ENCODE measurements at places on chromosomes 1 and 21. TPM values are rescaled to one million over a fixed set of nuclear protein-coding genes. Genes with fewer than 3 reads are reported as not detected.

DNA sequence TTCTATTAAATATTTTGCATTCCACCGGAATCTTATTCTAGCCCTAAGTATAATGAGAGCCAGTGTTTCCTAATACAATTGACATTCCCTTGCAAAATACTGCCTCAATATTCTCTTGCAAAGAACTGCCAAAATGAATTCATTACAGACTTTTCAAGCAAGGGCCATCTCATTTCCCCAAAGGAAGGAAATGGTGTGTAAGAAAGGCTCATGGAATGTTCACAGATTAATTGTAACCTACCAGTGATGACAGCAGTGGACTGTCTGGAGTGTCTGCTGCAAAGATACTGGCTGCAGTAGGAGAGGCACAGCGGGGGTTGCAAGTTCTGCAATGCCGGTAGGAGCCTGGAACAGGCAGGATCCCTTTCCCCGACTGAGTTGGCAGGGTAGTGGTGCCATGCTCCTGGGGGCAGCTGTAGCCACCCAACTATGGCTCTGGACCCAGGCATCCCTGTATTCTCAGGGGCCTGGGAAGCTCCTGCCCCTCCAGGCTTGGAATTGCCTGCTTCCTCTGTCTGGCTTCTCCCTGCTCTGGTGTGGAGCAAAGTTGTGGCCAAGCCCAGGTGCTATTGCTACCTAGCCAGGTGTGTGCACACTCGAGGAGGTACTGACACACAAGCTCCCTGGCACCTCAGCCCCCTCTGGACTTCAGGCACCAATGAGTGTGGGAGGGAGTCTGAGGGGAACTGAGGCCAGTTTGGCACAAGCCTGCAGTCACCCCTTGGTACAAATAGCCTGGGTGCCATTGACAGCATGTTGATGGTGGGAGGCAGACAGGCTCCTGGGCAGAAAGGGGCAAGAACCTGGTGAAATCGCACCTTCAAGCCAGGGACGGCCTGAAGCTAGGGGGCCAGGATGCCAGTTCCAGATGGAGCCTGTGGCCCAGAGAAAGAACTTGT is 1371.0 kb downstream of the KCNT2 start:
- no peak for DNase-seq

DNA sequence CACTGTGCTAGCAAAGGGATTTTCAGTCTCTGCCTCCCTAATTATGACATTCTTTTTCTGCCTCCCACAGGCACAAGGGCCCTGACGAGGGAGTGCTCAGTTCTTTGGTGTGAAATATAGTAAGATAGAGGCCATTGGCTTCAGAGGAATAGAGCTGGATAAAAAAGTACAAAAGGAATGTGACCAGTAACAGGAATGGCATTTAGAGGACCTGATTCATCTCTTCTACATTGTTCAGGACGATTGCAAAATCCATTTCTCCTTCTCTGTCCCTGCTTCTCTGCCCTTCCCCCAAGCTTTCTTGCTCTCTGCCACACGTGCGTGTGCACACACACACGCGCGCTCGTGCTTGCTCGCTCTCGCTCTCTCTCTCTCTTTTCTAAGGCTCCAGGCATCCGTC is 668.2 kb downstream of the KIF26B start:
- DNase-seq, result no peak

SIPA1L2 gene
- total RNA-seq, result 22.6 TPM

IFI16 gene
- 72.0 TPM for total RNA-seq

GRCh38 chr1:30536530-30536929 is 186.9 kb downstream of the MATN1 start:
- peak; percentile 59 for DNase-seq

GRCh38 chr1:30695439-30695841 is 27.9 kb downstream of the MATN1 start:
- DNase-seq, result peak; percentile 93

GRCh38 chr1:99969260-99969728 is 502 bp upstream of the SLC35A3 start:
- DNase-seq, result no peak

ADCY10 gene
- 0.07 TPM for total RNA-seq

DNA sequence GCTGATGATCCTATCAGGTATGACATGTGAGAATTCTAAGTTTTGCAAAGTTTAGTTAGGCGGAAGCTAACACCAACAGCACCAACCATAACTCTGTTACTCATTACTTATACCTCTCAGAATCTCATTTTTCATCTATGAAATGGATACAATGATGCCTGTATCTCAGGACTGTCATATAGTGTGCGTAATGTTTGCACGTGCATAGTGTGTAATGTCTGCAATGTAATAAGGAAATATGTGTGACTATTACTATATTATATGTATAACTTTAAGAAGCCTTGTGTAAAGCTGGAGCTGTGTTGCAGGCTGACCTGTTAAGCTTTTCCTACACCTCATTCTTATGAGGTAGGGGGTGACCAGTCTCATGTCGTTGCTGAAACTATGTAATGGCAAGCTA is 13.0 kb downstream of the ADCY10 start:
- no peak for DNase-seq

AADACL3 gene
- 6.4 TPM for total RNA-seq

GRCh38 chr1:89555550-89555949 is 30.9 kb downstream of the LRRC8B start:
- no peak for DNase-seq

- DNase-seq, result no peak
Observed at GRCh38 chr1:50610563-50610962, 187.3 kb upstream of the DMRTA2 start.

GRCh38 chr1:108830119-108831008 is 26.5 kb downstream of the AKNAD1 start:
- peak; percentile 73 for DNase-seq

AIRE gene
- total RNA-seq, result 0.21 TPM

- peak; percentile 93 for DNase-seq
Observed at GRCh38 chr1:204150702-204151551, 917 bp downstream of the ETNK2 start.

DNA sequence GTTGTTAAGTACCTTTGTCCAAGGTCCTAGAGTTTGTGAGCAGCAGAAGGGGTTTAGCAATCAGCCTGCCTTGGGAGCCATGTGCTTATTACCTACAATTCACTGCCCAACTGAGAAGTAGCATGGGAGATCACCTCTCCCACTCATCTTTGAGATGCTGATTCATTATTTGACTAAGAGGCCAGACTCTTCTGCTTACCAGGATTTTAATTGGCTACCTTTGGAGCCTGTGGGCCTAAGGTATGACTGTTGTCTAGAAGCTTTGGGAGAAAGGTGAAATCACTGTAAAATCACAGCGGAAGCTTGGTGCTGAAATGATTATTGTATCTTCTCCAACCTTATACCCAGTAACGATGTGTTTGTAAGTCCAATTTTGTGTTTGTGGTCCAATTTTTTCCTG is 213.4 kb downstream of the ST6GALNAC3 start:
- no peak for DNase-seq

DNA sequence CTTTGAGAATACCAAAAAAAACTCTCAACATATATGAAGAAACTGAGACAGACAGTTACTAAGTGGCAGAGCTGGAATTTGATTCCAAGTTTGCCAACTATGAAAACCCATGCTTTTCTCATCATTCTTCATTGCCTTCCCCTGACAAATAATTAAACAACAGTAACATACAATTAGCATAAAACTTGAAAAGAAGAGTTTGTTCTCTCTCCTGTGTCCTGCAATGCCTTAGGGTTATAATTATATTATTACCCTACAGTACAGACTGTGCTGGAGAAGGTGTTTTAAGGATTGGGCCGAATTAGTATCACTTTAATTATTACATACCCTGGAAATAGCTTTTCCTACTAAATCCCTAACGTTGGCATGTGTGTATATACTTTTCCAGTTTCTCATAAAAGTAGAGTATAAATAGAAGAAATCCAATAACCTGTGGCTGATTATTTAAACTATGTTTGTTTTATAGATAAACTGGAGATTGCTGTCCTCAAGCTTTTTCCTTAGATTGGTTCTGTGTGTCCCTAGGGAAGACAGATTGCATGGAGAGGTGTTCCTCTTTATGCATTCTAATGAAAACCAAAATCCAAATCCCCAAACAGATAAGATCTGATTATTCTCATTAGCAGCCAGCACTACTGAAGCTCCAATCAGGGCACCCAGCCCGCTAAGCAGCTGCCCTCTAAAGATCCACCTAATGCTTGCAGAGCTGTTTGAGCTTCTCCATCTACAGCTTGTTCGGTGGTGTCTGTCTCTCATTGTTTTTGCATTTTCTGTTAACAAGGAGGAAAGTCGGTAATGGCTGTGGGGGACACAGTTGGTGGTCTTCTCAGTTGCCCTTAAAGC is 156.3 kb downstream of the TM2D1 start:
- no peak for DNase-seq

GRCh38 chr1:243465081-243465480 is 209.2 kb downstream of the SDCCAG8 start:
- no peak for DNase-seq

- no peak for DNase-seq
Observed at GRCh38 chr21:46639489-46640386, 4.3 kb downstream of the PRMT2 start.

OLIG2 gene
- not detected for total RNA-seq

DNA sequence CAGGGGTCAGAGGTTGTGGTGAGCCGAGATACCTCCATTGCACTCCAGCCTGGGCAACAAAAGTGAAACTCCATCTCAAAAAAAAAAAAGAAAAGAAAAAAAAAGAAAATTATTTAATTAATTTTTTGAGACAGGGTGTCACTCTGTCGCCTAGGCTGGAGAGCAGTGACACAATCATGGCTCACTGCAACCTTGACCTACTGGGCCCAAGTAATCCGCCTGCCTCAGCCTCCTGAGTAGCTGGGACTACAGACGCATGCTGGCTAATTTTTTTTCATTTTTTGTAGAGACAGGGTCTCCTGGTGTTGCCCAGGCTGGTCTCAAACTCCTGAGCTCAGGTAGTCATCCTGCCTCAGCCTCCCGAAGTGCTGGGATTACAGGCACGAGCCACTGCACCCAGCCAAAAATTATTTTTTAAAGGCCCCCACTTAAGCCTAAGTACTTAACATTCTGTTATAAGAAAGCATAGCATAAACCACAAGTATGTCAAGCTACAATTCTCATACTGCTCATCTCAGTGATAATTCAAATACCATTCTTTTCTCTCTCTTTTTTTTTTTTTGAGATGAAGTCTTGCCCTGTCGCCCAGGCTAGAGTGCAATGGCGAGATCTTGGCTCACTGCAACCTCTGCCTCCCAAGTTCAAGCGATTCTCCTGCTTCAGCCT is 19.9 kb downstream of the NUCKS1 start:
- DNase-seq, result no peak

- DNase-seq, result peak; percentile 81
Observed at GRCh38 chr1:101238681-101239094, 1.9 kb downstream of the S1PR1 start.

DTL gene
- 0.23 TPM for total RNA-seq

SEMA4A gene
- 45.4 TPM for total RNA-seq

PLEKHN1 gene
- 38.7 TPM for total RNA-seq

GJB3 gene
- 266 TPM for total RNA-seq

- DNase-seq, result no peak
Observed at GRCh38 chr1:107213225-107213624, 72.4 kb downstream of the NTNG1 start.

- DNase-seq, result no peak
Observed at GRCh38 chr1:85363521-85363920, 87.1 kb upstream of the BCL10 start.

DNA sequence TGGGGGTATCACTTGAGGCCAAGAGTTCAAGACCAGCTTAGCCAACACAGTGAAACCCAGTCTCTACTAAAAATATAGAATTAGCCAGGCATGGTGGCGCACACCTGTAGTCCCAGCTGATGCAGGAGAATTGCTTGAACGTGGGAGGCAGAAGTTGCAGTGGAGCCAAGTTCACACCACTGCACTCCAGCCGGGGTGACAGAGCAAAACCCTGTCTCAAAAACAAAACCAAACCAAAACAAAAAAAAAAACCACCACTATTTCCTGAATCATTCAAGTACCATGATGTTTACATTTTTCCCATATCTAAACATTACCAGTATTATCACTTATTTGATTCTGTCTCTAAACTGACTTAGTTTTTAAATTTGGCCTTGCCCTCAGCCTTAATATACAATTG is 29.5 kb downstream of the TUT4 start:
- DNase-seq, result no peak

RNF186 gene
- not detected for total RNA-seq

DNA sequence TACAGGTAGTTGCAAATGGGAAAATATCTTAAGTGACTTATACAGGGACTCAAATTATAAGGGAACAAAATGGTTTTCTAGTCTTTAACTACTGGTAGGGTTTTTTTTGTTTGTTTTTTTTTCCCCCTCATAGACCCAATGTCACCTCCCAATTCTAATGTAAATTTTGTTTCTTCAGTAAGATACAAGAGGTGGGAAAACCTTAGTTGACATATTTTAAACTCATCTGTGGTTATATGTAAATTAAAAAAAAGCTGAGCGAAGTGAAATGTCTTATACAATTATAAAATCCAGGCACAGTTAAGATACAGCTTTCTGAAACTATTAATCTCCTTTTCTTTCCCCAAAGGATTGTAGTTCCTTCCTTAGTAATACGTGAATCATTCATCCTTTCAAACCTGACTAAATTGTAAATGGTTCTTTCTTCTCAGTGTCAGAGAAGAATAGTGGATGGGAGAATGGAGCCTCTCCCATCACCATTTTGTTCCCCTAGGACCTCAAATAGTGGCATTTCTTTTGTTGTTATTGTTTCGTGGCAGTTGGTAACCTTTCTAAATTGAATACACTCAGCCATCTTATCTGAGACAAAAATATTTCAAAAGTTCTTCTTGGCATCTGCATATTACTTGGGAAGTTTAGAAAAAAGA is 11.2 kb downstream of the TSEN15 start:
- DNase-seq, result no peak

DNA sequence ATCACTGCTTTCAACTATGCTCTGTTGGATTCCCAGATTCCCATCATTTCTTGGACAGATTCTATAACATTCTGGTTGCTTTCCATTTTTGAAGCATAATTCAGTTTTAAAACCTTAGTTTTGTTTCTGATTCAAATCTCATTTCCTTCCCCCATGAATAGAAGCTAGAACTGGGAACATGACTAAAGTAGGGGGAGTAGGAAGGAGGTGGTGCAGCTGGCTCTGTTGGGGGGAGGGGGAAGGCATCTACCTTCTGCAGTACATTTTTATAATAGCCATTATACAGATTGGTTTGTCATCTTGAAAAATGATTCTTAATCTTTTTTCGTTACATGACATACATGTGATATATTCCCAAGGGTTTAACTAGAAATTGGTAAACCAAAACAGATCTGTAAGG is 48.1 kb downstream of the SMG7 start:
- DNase-seq, result no peak

DNA sequence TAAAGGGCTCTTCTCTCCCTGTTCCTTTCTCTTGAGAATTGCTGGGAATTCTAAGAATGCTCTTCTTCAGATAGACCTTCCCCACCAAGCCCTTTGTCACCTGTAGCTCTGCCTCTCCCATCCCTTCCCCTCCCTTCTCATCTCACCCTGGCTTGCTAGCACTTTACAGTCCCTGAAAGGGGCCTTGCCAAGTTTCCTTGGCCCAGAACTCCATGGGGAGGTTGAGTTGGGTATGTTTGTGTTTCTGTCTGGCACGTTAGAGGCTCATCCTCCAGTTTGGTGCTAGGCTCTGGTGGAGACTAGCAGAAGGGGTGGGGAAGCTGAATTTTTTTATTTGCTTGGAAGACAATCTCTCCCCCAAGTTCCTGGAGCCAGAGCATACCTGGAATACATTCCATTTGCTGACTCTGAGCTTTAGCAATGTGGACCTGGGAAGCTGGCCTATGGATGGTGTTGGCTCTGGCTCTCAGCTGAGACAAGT is 4.9 kb downstream of the CGN start:
- DNase-seq, result no peak
